ENCODE measurements at places on chromosomes 1 and 21. TPM values are rescaled to one million over a fixed set of nuclear protein-coding genes. Genes with fewer than 3 reads are reported as not detected.

Gene RAP1GAP
- 0.09 TPM for total RNA-seq

Gene CFAP298
- total RNA-seq: 14.1 TPM

Gene LCE3E
- total RNA-seq: not detected

Gene PADI4
- total RNA-seq: not detected

Gene VPS72
- 42.8 TPM for total RNA-seq

Gene ATAD3C
- under 0.01 TPM for total RNA-seq

Gene MATN1
- 0.25 TPM for total RNA-seq

Gene THEMIS2
- total RNA-seq: 2.0 TPM

Gene C1orf87
- not detected for total RNA-seq

Gene CYP4Z1
- total RNA-seq: not detected

Gene GPR37L1
- total RNA-seq: not detected

Gene LRRC7
- not detected for total RNA-seq

Gene KPRP
- not detected for total RNA-seq

Gene DDR2
- total RNA-seq: 379 TPM

Gene CASQ2
- total RNA-seq: not detected

Gene C8A
- total RNA-seq: not detected

Gene BSND
- not detected for total RNA-seq

Gene OR2L3
- total RNA-seq: not detected

Gene RPE65
- total RNA-seq: not detected

Gene CELA2B
- not detected for total RNA-seq

Gene ESRRG
- 0.18 TPM for total RNA-seq

Gene KCNJ15
- not detected for total RNA-seq

Gene S100A7
- total RNA-seq: not detected

Gene NECTIN4
- total RNA-seq: not detected

Gene TINAGL1
- total RNA-seq: 99.8 TPM

Gene KRTAP6-3
- not detected for total RNA-seq

Gene TRIM46
- total RNA-seq: 5.2 TPM

Gene PIGC
- total RNA-seq: 25.2 TPM

Gene CYP4A22
- total RNA-seq: not detected

Gene TNFRSF14
- total RNA-seq: 12.0 TPM

Gene FAM43B
- total RNA-seq: 0.90 TPM

Gene EPHA8
- total RNA-seq: not detected

Gene LCE1D
- not detected for total RNA-seq

Gene ACOT11
- 3.9 TPM for total RNA-seq

Data from fibroblast of the aortic adventitia (primary cell).